ENCODE measurements at places on chromosomes 13 and 19. TPM values are rescaled to one million over a fixed set of nuclear protein-coding genes. Genes with fewer than 3 reads are reported as not detected.
A peak's percentile ranks its signal among the peaks of the same experiment; 100 is the strongest.

- DNase-seq, result no peak
- H3K27ac ChIP-seq, result peak overlapping the region; percentile 56
- H3K36me3 ChIP-seq, result peaks cover 53% of the 10 kb centered on the region
- H3K27me3 ChIP-seq, result no peaks in the 10 kb centered on the region
- H3K4me1 ChIP-seq, result peaks cover 22% of the 10 kb centered on the region
- H3K4me3 ChIP-seq, result peak overlapping the region; percentile 53
These were observed 576 bp upstream of the EPN1 start for GRCh38 chr19:55674459-55674840.

Gene OR7C1
- 0.03 TPM for polyA plus RNA-seq

Gene PODNL1
- 1.6 TPM for polyA plus RNA-seq

DNA sequence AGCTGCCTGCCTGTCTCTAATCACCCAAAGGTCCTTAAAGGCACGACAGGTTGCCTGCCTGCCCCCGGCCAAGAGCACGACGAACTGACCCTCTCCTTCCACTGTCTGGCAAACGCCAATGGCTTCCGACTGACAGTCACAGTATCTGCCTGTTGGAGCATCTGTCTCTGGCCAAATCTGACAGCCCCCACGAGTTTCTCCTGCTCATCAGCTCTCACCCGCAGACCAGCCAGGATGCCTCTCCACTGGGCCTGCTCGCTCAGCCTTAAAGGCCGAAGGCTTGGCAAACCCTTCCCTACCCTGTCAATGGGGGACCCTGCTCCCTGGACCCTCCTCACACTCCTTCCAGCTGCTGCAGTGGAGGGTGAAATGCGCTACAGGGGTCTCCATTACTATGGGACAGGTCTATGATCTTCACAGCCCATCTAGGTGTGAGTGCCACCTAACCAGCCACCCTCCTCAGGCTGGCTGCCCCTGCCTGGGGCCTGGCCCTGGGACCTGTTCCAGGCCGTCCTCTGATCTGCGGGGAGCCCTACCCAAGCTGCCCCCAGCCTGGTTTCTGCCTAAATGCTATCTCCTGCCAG is 932 bp downstream of the FAM83E start:
- H3K4me3 ChIP-seq, result peak overlapping the region; percentile 65
- H3K4me1 ChIP-seq, result peaks cover 51% of the 10 kb centered on the region
- peak overlapping the region; percentile 96 for H3K27ac ChIP-seq
- H3K36me3 ChIP-seq, result peaks cover 45% of the 10 kb centered on the region

DNA sequence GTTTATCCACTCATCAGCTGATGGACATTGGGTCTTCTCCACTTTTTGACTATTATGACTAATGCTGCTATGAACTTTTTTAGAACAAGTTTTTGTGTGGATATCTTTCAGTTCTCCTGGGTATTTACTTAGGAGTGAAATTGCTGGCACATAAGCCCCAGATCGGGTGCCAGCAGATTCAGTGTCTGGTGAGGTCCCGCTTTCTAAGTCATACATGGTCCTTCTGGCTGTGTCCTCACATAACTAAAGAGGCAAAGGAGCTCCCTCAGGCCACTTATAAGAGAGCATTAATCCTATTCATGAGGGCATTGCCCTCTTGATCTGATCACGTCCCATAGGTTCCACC is 600 bp upstream of the ZNF226 start:
- peak overlapping the region; percentile 76 for H3K27ac ChIP-seq
- peaks cover 20% of the 10 kb centered on the region for H3K36me3 ChIP-seq
- no peaks in the 10 kb centered on the region for H3K27me3 ChIP-seq
- no peak for DNase-seq
- H3K4me1 ChIP-seq, result no peaks in the 10 kb centered on the region

Gene OR7C2
- polyA plus RNA-seq, result not detected

- H3K27me3 ChIP-seq, result peaks cover 56% of the 10 kb centered on the region
- H3K36me3 ChIP-seq, result peaks cover 5% of the 10 kb centered on the region
- peak overlapping the region; percentile 97 for H3K27ac ChIP-seq
- H3K4me3 ChIP-seq, result peak overlapping the region; percentile 91
- peaks cover 38% of the 10 kb centered on the region for H3K4me1 ChIP-seq
These were observed 111.2 kb downstream of the KCNRG start for GRCh38 chr13:50126263-50126992.

Gene ZNF581
- 29.1 TPM for polyA plus RNA-seq

DNA sequence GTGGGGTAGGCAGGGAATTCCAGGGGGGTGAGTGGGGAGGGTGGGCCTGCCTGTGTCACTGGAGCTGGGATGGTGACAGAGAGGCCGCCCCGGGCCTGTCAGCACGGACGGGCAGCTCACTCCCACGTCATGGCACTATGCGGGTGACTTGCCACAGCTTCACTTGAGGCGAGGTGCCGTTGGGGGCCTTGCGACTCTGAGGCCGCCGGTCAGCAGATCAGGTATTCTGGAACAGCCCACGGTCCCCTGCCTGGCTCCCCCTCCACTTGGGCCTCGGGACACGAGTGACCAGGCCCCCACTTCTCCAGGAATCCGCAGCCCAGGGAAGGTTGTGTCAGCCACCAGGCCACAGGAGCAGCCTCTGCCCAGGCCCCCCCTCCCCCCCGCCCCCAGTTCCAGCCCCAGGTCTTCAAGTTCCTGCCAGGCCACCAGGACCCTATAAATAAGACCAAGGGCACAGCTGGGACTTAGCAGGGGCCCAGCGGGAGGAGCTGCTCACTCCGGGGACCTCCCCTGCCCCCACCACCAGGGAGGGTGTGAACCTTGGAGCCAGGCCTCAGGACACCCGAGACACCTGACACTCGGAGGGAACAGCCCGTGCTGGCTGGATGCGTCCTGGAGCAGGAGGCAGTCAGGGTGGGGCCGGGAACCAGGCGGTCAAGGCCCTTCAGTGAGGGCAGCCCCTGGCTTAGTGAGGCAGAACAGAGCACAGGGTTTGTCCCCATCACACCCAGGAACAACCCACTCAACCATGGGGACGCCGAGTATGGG is 2.7 kb upstream of the MIDN start:
- peak overlapping the region; percentile 98 for H3K27ac ChIP-seq
- no peaks in the 10 kb centered on the region for H3K27me3 ChIP-seq
- H3K4me1 ChIP-seq, result peaks cover 59% of the 10 kb centered on the region
- peak; percentile 96 for DNase-seq
- H3K36me3 ChIP-seq, result peaks cover 4% of the 10 kb centered on the region

DNA sequence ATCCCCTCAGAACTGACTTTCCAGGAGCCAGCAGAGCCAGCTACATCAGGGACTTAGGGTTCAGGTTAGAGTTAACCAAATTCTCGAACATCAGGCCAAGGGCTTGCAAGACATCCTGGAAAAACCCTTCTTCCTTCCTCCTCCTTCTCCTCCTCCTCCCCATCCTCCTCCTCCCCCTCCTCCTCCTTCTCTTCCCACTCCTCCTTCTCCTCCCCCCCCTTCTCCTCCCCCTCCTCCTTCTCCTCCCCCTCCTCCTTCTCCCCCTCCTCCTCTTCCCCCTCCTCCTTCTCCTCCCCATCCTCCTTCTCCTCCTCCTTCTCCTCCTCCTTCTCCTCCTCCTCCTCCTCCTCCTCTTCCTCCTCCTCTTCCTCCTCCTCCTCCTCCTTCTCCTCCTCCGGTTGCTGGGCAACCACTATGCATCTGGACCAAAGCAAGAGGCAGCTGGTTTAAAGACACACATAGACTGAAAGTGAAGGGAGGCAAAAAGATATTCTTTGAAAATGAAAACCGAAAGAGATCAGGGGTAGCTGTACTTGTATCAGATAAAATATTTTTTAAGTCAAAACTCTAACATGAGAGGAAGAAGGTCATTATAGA is 5.9 kb upstream of the CCL25 start:
- H3K4me1 ChIP-seq, result peaks cover 13% of the 10 kb centered on the region
- no peak overlapping the region for H3K27ac ChIP-seq
- H3K4me3 ChIP-seq, result no peak overlapping the region

Data from large intestine (tissue), 12 donors.